ENCODE measurements at places on chromosomes 5 and 9. TPM values are rescaled to one million over a fixed set of nuclear protein-coding genes. Genes with fewer than 3 reads are reported as not detected.

DNA sequence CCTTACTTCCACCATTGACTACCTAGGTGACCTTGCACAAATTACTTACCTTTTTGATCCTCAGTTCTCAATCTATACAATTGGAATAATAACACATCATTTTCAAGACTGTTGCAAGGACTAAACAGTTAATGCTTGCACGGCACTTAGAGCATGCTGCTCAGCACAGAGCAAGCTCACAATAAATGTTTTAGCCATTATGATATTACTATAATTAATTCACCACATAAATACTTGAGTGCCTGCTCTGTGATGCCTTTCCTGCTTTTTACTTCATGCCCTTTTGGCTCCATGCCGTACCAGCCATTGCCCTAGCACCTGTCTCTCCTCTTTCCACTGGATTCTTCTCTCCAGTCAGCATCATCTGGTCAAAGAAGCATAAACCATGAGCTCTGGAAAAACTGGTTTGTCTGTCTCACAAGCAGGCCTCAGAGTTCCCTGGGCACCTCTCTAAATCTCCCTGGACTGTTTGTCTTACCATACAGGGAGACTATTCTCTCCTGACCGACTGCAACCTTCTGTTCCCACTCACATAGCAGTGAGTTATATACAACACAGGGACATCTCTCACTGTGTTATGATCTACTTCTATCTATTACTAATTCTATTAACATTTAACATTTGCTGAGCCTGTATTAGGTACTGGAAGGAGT, 260.4 kb upstream of the ADRA1B start:
- ATAC-seq, result peak; percentile 49

- ATAC-seq, result no peak
Observed at GRCh38 chr9:95459851-95460517, 56.8 kb downstream of the PTCH1 start.

DNA sequence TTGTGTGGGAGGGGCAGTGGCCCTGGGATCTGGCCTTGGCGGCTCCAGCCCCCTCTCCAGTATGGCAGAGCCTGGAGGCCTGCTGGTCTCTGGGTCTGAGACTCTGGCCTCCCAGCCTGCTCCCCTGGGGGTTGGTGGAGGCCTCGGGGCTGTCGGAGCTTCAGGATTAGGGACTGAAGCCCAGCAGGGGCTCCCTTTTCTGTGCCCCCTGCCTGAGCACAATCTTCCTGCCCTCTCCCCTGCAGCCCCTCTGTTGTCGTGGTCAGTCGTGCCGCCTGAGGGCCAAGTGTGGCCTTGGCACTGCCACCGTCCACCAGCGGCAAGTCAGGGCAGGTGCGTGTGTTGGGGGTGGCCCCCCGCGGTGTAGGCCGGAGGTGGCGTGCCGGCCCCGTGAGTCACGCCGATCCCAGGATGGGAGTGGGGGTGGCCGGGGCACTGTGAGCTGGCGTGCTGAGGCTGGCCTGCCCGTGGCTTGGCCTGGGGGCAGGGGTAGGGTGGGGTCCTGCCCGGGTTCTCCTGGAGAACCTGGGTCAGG, 53.6 kb downstream of the RXRA start:
- ATAC-seq, result no peak

GRCh38 chr9:86902991-86903733, 44.1 kb downstream of the GAS1 start:
- peak; percentile 31 for ATAC-seq

ARL14EPL gene
- not detected for total RNA-seq

Measured in motor neuron (in vitro differentiated cells).